IMR-90 (cell line): ENCODE measurements at places on chromosomes 6 and 20. TPM values are rescaled to one million over a fixed set of nuclear protein-coding genes. Genes with fewer than 3 reads are reported as not detected.

Gene C6orf118
- total RNA-seq, result not detected in 2 replicates

Gene VTA1
- total RNA-seq, result 104 and 120 TPM in 2 replicates

Gene HAO1
- total RNA-seq, result not detected in 2 replicates

Gene SOX18
- total RNA-seq, result not detected in 2 replicates

Gene OR12D3
- total RNA-seq, result not detected in 2 replicates
